ENCODE measurements at places on chromosomes 13 and 19.
A peak's percentile ranks its signal among the peaks of the same experiment; 100 is the strongest.

- no peak for DNase-seq
Measured at GRCh38 chr19:29084266-29084665, 128.7 kb downstream of the UQCRFS1 start.

GRCh38 chr13:51453207-51453958 lies 547 bp upstream of the INTS6 start:
- DNase-seq, result peak; percentile 67

DNA sequence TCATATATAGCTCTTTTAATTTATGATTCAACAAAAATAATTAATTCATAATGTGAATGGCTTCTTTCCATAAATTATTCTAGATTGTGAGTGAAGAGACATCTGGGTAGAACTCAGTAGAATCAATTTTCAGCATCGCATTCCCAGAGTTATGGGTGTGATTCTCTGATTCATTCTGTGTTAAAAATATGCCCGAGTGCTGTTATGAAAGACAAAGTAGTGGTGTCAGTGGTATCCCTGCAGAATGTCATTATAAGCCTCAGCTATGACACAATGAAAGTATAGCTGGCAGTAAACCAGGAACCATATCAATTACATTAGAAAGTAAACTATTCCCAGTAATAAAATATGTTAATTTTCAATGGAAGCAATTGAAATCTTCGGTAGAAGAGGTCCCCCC lies 480.5 kb upstream of the SLITRK1 start:
- DNase-seq, result no peak

DNA sequence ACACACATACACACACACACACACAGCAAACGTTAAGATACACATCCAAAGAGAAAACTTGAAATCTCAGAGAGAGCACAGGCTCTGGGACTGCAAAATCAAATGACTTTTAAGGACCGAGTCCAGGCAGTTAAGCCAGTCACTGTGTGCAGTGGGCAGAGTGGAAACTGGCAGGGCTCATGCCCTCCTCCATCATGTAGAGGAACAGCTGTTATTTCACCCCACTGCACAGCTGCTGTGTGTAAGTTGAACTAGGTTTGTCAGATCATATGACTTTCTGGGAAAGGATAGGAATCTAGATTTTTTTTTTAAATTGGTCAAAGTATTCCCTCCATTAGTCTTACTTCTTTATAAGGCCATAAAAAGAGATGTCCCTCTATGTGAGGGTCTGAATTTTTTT lies 1002.1 kb downstream of the UQCRFS1 start:
- DNase-seq, result no peak

GRCh38 chr13:27374126-27374613 lies 50.2 kb upstream of the GTF3A start:
- no peak for DNase-seq

GRCh38 chr19:28492621-28493020 lies 720.3 kb downstream of the UQCRFS1 start:
- DNase-seq, result no peak

GRCh38 chr13:35884211-35884760 lies 246.9 kb downstream of the DCLK1 start:
- no peak for DNase-seq
